Right kidney (tissue), 9 donors: ENCODE measurements at places on chromosomes 7 and 10.
A peak's percentile ranks its signal among the peaks of the same experiment; 100 is the strongest.

DNA sequence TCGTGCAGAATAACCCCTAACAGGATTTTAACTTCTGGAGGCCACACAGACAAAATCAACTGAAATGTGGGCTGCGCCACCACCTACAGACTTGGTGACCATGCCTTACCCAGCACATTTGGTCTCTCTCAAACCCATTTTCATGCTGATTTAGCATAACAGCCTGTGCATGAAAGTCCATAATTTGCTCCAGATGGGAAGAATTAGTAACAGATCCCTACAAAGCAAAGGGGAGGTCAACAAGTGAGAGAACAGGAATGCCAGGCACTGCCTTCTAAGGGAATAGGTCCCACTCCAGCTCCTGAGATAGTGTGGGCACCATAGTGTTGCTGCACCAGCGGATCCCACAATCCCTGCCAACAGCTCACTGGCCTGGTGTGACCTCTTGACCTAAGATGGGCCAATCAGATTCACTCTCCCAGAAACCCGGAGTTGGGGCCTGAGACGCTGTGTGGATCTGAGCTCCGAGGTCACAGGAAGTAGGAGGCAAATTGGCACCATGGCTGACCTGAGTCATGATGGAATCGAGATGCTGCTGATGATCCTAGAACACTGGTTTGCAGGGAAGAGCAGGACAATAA is 32.4 kb downstream of the SLIT1 start:
- DNase-seq: no peak

DNA sequence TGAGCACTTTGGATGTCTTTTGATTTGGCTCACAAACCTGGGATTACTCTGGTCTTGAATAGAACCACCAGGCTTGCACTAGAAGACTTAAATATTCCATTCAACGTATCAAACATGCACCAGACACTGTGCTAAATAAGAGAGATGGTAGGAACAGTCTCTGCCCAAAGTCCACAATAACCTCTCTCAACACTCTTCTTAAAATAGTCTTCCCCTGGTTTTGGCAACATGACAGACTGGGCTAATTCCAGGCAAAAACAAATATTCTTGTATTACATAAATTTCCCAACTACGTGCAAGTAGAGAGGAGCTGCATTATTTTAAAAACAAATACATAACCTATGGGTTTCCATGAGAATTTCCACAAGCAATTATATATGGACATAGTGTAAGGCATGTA is 64.8 kb upstream of the PAPSS2 start:
- no peak for DNase-seq

DNA sequence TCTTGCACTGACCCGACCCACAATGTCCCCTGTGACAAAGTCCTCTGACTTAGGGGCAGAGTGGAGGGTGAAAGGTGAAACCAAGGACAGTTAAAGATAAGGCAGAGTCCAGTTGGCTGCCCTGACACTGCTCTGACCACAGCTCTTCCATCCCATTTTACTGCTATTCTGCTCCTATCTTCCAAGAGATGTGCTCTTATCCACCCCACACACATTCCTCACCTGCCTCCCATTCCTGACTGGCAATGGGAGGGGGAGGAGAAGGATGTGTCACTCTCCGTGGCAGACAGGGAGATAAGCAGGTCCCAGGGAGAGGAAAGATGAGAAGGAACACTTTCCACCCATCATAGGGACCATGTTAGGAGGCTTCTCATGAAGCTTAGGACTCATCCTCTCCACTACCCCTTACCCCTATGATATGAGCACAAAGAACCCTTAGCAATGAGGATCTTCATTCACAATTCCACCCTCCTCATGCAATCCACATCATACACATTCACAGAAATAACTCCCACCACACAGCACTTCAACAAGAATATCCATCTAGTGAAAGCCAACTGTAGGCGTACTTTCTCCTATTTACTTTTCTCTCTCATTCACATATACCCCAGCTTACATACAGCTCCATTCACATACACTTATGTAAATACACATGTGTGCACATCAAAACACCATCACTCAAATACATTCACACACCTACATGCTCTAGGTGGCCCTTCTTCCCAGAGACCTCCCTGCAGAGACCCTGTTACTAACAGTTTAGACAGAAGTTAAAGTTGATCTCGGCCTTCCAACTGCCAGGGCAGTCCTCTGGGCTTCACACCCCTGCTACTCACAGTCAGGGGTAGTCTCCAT is 6.6 kb downstream of the SYNPO2L start:
- DNase-seq: no peak

DNA sequence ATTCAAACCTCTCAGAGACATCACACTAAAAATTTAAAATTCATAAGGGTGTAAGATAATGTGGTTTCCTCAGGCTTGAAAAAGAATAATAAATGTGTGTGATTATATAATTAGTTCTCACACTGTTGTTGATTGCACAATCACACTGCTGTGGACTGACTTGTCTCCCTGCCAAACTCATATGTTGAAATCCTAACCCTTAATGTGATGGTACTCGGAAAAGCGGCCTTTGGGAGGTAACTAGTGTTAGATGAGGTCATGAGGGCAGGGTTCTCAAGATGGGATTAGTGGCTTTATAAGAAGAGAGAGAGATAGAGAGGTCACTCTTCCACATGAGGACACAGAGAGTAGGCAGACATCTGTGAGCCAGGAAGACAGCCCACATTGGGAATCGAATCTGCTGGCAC is 128.5 kb upstream of the COL1A2 start:
- DNase-seq: no peak

DNA sequence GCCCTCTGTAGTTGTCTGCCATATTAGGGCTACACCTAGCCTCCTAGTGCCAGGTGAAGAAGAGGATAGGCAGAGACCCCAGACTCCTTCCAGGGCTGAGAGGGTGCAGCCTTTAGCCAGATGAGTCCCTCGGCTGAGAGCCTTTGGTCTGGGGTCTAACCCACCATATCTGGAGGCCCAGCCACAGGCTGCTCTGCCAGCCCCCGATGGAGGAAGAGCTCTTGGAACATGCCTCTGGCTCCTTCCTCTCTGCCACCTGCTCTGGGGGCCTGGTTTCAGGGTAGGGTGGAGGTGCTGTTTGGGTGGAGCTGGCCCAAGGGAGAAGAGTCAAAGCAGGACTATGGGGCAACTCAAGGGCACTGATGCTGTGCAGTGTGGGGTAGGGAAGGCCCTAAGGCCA is 1.4 kb downstream of the LRRC18 start:
- DNase-seq: no peak

GRCh38 chr10:131899695-131900349 is 986 bp upstream of the PPP2R2D start:
- DNase-seq: no peak

DNA sequence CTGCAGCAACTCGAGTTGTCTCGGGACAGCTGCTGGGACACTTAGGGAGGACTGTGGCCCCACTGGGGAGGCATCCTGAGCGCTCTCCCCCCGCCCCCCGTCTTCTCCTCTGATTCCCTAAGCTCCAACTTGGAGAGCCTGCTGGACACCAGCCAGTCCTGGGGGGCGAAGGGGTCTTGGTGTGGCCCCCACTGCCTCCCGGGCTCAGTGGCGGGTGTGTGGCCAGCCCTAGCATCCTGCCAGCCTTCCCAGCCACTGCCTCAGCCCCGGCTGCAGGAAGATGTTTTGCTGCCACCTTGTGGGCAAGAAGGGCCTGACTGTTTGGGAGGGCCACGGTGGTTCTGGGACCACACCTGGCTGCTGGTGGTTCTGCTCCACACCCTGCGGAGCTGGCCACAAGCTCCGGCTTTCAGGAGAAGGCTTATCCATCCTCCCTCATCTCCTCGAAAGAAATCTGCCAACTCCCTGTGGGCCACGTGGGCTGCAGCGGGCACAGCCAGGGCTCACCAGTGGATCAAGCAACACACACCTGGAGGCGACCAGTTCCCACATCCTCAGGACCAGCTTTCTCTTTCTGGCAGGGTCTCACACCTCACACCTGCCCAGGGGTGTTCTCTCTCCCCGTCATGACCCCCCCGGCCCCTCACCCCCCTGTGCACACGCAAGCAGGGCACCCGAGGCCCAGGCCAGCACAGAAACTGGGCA is 24.8 kb downstream of the AGAP3 start:
- DNase-seq: peak; percentile 72

DNA sequence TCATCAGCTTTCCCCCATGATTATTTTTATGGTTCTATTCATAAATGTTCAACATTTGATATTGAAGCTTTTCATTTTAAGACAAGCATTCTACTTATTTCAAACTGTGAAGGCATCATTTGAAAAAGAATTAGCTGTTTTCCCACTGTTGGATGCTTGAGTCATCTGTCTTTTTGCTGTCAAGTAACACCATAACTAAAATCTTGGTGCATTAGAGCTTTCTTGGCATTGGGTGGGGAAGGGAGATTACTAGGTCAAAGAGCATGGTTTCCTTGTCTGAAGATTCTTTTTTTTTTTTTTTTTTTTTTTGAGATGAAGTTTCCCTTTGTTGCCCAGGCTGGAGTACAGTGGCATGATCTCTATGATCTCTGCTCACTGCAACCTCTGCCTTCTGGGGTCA is 68.5 kb downstream of the CTBP2 start:
- no peak for DNase-seq

GRCh38 chr10:132406181-132406580 is 9.2 kb downstream of the PWWP2B start:
- DNase-seq: no peak

GRCh38 chr7:66847879-66848790 is 72.9 kb upstream of the TMEM248 start:
- DNase-seq: no peak

GRCh38 chr7:64888561-64888900 is 14.5 kb upstream of the ZNF273 start:
- no peak for DNase-seq

DNA sequence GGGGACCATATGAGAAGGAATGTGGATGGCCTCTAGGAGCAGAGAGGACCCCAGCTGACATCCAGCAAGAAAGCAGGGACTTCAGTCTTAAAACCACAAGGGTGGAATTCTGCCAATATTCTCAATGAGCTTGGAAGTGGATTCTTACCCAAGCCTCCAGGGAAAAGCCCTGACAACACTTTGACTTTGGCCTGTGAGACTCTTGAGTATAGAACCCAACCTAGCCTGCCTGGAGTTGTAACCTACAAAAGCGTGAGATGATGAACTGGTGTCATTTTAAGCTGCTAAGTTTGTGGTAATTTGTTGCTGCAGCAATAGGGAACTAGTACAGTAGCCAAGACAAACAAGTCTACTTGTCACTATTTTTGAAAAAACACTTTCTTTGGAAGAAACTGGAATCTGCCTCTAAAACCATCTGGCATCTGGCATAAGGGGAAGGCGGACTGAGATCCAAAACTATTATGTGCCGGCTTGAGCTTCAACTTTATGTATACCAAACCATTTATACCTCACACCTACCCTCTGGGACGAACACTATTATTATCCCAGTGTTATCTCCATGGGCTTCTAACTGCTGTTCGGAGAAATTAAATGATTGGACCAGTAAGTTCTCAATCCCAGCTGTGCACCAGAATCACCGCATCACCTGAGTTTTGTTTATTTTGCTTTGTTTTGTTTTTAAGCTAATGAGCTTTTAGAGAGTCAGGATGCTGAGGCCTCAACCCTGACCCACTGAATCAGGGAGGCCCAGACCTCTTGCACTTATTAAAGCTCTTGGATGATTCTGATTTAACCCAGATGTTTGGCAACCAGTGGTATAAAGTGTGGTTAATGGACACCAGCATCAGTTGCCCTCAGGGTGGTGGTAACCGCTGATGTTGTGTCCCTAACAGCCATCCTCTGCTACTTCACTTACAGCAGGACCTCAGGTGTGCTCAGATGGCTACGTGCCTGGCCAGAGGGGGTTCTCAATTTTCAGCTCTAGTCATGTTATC is 83.0 kb downstream of the C1GALT1 start:
- no peak for DNase-seq

DNA sequence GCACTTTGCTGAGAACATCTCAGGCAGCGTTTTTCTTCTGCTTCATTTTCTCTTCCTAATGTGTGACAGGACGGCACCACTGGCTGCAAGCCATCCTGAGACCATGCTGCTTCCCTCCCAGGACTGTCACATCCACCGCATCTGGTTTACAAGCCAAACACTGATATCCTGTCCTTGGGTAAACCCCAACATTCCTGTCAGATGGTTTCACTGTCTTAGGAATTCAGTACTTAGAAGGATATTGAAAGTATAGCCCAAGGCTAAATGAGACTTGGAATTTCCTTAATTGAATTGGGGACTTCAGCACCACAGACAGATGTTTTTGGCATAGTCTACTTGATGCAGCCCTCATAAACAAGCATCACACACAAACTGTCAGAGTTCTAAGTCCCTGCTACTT is 74.2 kb upstream of the PLXNA4 start:
- no peak for DNase-seq

DNA sequence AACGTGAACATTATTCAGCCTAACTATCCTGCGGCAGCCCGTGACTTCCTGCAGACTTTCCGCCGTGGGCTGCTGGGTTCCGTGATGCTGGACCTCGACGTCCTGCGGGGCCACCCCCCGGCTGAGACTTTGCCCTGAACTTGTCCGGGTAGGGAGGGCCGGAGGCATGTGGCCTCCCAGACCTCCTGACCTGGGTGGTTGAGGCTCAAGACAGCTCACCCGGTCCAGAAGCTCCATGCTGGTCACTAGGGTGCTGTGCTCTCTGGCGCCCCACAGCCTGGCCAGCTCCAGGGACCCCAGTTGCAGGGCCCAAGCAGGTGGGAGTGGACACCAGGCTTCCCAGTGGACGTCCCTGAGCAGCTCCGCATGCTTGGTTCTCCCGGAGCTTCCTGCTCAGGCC is 4.4 kb downstream of the SPRN start:
- no peak for DNase-seq

DNA sequence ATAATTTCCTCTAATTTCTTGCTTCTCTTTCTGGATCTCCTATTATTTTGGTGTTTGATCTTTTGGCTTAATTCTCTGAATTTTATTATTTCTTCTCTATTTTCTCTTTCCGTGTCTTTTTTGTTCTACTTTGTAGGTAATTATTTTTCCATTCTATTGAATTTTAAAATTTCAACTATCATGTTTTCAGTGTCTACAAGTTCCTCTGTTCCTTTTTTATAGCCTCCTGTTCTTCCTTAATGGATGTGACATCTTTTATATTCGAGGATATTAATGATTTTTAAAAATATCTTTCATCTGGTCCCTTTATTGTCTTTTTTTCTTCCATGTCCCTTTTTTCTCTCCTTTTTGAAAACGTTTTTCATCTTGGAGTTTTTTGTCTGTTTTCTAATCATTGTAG is 11.1 kb downstream of the CDC123 start:
- DNase-seq: no peak

GRCh38 chr10:70523057-70523456 is 44.5 kb downstream of the PALD1 start:
- DNase-seq: peak; percentile 62

- no peak for DNase-seq
Observed at GRCh38 chr10:24041834-24042233, 167.1 kb upstream of the KIAA1217 start.
